Stimulated activated effector memory CD8-positive, alpha-beta T cell treated with anti-CD3 and anti-CD28 coated beads, Interleukin-12 subunit alpha, Interleukin-12 subunit beta, amount 100 ng/mL, for 72 hours (primary cell): ENCODE measurements at places on chromosomes 13 and 19.

DNA sequence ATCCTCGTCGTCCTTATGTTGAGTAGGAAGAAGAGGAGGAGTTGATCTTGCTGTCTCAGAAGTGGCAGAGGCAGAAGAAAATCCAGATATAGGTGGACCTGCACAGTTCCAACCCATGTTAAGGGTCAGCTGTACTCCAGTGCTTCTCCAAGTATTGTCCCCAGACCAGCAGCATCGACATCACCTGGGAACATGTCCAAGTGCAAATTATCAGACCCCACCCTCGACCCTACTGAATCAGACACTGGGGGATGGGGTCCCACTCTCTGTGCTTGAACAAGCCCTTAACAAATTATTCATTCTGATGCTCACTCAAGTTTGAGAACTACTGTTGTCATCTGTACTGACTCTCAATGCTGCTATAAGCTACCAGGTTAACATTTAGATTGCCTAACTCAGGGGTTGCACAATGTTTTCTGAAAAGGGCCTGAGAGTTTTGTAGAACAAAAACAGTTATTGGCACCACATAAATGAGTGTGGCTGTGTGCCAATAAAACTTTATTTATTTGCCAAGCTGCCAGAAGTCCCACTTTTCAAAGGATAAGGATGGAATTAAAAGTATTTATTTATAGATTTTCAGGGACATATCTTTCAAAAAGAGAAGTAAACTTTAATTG is 226.7 kb upstream of the IPO5 start:
- no peak for DNase-seq

GRCh38 chr19:19274146-19274545 is 1.0 kb upstream of the TM6SF2 start:
- no peak for DNase-seq

DNA sequence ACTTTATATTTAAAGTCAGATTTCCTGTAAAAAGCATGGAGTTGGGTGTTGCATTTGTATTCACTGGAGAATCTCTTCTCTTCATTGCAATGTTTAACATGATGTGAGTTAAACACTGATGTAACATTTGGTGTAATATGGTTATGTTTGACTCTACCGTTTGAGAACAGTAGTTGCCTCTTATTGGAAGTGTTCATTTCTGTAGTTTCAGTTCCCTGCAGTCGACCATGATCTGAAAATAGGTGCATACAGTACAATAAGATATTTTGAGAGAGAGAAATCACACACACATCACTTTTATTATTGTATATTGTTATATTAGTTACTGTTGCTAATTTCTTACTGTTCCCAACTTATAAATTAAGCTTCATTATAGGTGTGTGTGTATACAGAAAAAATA is 105.2 kb upstream of the SPACA7 start:
- no peak for DNase-seq

GRCh38 chr19:39200803-39201115 is 3.3 kb downstream of the SYCN start:
- DNase-seq: no peak

- no peak for DNase-seq
Measured at GRCh38 chr13:64130171-64130570, 2714.5 kb upstream of the PCDH20 start.

DNA sequence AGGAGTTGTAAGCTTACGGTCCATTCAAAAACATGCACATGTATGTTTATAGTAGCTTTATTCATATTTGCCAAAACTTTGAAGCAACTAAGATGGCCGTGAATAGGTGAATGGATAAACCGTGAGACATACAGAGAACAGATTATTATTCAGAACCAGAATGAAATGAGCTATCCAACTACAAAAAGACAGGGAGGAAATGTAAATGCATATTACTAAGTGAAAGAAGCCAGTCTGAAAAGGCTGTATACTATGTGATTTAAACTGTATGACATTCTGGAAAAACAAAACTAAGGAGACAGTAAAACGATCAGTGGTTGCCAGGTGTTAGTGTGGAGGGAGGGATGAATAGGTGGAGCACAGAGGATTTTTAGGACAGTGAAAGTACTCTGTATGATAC is 19.9 kb downstream of the NDFIP2 start:
- DNase-seq: no peak

DNA sequence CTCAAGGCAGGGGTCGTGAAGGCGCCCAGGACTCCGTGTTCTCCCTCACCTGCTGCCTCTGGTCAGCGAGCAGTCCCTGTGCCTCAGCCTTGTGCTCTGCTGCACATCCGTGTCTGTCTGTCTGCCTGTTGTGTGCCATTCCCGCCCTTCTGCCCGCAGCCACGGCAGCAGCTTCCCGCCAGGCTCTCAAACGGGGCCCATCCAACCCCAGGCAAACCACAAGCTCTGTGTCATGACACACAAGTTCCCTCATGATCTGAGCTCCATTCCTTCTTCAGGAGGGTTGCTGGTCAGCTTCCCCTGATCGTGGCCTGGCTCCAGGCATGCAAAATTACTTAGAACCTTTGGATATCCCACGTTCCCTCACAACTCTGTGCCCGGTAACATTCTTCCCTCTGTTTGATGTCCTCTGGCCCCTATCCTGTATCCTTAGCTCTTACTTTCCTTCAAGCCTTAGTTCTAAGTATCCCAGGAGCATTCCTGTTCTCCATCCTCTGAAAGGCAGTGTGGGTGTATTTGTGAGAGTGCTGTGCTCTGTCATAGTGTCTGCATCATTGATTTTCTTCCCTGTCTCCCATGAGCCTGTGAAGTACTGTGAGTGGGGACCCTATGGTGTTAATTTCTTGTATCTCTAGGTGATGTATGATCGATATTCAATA is 3.2 kb downstream of the GPR183 start:
- no peak for DNase-seq

GRCh38 chr13:28754698-28755545 is 36.2 kb upstream of the SLC46A3 start:
- DNase-seq: no peak

GRCh38 chr19:7663706-7664105 is 5.1 kb upstream of the RETN start:
- no peak for DNase-seq

GRCh38 chr19:11580116-11580515 is 2.7 kb upstream of the ACP5 start:
- no peak for DNase-seq
